Myocyte (in vitro differentiated cells): ENCODE measurements at places on chromosomes 5 and 9. TPM values are rescaled to one million over a fixed set of nuclear protein-coding genes. Genes with fewer than 3 reads are reported as not detected.

- no peak for DNase-seq
Observed at GRCh38 chr9:105243015-105243686, 1.3 kb upstream of the SLC44A1 start.

GRCh38 chr9:109286981-109287380, 33.9 kb downstream of the EPB41L4B start:
- peak; percentile 59 for DNase-seq

- no peak for DNase-seq
Observed at GRCh38 chr9:83405759-83406158, 132.4 kb downstream of the FRMD3 start.

DNA sequence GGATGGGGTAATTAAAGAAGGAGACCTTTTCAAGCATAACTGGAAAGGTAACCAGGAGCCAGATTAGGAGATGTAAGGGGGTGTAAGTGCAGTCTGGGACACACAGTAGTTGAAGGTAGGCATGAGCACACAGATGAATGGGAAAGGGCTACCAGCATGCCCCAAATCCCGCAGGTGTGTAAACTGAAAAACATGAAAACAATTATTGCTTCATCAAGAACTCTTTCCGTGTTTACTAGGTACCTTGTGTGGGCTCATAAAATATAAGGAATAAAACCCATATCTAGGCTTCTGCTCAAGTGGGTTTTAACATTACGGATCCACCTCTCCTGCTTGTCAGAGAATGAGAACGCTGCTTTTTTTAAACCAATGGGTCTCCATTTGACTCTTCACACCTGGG, 1.1 kb downstream of the MAPKAP1 start:
- DNase-seq = no peak

DNA sequence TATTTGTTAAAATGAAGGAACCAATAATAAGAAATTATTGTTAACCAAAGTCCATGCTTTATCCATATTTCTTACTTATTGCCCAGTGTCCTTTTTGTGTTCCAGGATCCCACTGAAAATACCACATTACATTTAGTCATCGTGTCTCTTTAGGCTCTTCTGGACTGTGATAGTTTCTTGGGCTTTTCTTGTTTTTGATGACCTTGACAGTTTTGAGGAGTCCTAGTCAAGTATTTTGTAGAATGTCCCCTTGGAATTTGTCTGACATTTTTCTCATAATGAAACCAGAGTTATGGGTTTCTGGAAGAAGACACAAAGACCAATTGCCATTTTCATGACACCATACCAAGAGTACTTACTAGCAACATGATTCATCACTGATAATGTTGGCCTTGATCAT, 13.6 kb upstream of the COMMD10 start:
- no peak for DNase-seq

GRCh38 chr5:15968993-15969392, 210.6 kb downstream of the MARCHF11 start:
- DNase-seq = peak; percentile 44

DNA sequence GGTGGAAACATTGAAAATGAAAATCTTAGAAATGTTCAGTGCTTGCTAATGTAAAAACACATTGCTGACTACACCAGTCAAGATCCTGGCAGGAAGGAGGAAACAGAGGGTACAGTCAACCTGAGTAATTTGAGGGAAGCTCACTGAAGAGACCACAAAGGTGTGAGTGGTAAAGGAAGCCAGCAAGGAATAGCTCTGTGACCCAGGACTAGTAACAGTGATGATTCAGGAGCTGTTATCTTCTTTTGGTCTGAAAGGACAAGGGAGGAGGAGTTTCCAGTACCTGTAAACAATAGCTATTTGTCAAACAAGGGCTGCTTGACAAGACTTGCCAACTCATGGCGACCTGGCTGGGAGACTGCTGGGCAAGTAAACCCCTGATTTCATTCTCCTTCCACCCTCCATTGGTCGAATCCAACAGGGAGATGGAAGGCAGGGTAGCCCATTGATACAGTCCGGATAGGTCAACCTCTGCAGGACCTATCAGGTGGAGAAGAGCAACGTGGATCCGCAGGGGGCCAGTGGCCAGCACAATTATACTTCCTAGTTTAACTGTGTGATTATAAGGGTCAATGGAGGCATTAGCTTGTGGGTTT, 68.1 kb downstream of the MAMDC2 start:
- no peak for DNase-seq

GRCh38 chr5:69284203-69284602, 48.4 kb downstream of the CCDC125 start:
- no peak for DNase-seq

DNA sequence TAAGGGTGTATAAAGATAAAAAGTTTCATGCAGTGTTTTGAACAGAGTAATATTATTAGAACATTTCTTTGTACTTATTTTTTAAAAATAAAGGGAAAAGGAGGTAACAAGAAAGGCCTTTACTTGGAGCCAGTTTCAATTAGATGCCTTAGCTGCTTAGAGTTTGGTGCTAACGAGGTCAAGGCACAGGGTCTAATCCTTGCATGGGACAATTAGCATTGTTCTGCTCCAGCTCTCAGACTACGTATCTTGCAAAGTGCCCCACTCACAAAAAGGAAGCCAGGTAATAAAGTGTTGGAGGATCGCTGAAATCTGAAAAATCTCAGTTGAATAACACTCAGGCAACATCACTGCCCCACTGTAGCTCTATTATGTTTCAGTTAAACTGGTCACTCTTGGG, 2011.3 kb downstream of the EFNA5 start:
- no peak for DNase-seq

- DNase-seq = peak; percentile 97
Observed at GRCh38 chr5:180785794-180786221, 16.8 kb downstream of the MGAT1 start.

GRCh38 chr5:132595624-132596023, 38.8 kb downstream of the RAD50 start:
- no peak for DNase-seq

DNA sequence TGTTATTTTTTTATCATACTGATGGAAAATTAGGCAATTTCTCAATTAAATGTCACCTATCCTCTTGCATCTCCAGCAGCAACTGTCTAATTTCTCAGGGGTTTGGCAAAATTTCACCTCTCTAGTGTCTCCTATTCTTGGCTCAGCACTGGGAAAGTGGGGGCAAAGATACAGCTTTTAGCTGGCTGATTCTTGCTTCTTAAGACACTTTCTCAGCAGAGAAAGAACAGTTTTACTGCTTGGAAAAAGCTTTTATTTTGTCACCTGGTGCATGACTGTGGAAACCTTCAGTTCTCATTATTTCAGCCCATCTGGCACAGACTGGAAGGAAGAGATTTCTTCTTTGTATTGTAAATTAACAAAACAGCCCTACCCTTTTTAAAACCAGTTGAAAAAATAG, 283.6 kb upstream of the SGCD start:
- DNase-seq = no peak

DNA sequence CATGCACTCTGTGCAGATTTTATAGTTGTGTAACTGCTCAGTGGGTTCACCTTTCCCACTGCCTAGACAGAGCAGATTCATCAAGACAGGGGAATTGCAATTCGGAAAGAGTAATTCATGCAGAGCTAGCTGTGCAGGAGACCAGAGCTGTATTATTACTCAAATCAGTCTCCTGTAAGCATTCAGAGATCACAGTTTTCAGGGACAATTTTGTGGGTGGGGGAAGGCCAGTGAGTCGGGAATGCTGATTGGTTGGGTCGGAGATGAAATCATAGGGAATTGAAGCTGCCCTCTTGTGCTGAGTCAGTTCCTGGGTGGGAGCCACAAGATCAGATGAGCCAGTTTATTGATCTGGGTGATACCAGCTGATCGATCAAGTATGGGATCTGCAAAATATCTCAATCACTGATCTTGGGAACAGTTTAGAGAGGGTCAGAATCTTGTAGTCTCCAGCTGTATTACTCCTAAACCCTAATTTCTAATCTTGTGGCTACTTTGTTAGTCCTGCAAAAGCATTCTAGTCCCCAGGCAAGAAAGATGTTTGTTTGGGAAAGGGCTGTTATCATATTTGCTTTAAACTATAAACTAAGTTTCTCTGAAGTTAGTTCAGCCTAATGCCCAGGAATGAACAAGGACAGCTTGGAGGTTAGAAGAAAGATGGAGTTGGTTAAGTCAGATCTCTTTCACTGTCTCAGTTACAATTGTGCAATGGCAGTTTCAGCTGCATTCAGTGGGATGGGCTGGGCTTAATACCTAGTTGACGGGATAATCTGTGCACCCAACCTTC, 12.7 kb upstream of the SVEP1 start:
- DNase-seq = no peak

- no peak for DNase-seq
Observed at GRCh38 chr9:27426511-27427271, 97.4 kb upstream of the IFNK start.

- no peak for DNase-seq
Observed at GRCh38 chr9:116362493-116362892, 208.9 kb downstream of the PAPPA start.

DNA sequence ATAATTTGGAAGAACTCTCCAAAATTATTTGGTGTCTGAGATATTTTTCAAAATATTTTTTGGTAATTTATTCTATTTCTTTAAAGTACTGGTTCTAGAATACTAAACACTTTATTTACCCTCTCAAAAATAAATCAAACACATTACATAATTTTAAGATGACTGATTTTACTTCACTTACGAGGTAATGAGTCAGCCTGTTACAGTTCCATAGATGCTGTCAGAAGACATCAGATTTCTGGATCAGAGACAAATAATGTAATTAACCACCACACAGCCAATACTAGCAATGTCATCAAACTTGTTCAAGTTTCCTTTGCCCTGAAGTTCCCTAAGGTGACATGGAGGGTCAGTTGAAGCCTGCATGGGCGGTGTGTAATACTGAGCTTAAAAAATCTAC, 106.1 kb upstream of the CDH9 start:
- no peak for DNase-seq

- peak; percentile 71 for DNase-seq
Observed at GRCh38 chr9:128341435-128341849, 1.1 kb downstream of the SLC27A4 start.

DNA sequence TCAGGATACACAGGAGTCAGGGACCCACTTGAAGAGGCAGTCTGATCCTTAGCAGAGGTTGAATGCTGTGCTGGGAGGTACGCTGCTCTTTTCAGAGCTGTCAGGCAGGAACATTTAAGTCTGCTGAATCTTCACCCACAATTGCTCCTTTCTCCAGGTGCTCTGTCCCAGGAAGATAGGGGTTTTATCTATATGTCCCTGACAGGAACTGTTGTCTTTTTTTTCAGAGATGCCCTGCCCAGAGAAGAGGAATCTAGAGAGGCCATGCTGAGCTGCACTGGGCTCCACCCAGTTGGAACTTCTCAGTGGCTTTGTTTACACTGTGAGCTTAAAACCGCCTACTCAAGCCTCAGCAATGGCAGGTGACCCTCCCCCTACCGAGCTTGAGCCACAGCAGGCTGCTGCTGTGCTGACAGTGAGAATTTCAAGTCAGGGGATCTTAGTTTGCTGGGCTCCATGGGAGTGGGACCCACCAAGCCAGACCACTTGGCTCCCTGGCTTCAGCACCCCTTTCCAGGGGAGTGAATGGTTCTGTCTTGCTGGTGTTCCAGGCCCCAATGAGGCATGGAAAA, 169.0 kb downstream of the FBXL17 start:
- no peak for DNase-seq

- no peak for DNase-seq
Observed at GRCh38 chr9:19283072-19283710, 52.7 kb downstream of the DENND4C start.

DNA sequence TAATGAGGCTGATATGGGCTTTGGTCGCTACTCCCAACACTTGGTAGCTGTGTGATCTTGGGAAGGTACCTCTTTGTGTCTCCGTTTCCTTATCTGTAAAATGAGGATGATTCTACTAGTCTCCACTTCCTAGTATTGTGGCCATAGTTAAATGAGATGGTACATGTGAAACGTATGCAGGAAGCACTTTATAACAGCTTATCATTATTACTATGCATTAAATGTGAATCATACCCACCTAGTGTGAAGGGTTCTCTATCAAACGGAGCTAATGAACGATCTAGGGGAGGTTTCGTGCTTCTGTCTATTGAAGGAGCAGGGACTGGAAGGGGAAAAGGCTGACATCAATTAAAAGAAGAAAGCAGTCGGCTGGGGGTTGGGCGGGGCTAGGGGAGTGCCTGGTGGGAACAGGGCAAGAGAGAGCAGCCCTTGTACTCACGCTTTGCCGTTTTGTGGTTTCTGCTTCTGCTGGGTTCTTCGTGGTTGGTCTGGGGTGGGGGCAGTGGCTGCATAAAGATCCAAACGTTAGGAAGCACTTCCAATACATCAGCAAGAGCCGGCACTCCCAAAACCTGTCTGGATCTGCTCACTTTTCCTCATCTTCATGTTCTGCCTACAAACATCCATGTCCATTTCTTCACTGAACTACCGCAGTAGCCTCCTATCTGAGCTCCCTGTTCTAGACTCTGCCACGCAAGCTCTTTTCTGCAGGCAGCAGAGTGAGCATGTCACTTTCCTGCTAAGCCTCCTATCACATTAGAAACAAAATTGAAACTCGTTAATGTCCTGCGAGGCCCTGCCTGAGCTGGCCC, 30.8 kb downstream of the LCP2 start:
- no peak for DNase-seq

DNA sequence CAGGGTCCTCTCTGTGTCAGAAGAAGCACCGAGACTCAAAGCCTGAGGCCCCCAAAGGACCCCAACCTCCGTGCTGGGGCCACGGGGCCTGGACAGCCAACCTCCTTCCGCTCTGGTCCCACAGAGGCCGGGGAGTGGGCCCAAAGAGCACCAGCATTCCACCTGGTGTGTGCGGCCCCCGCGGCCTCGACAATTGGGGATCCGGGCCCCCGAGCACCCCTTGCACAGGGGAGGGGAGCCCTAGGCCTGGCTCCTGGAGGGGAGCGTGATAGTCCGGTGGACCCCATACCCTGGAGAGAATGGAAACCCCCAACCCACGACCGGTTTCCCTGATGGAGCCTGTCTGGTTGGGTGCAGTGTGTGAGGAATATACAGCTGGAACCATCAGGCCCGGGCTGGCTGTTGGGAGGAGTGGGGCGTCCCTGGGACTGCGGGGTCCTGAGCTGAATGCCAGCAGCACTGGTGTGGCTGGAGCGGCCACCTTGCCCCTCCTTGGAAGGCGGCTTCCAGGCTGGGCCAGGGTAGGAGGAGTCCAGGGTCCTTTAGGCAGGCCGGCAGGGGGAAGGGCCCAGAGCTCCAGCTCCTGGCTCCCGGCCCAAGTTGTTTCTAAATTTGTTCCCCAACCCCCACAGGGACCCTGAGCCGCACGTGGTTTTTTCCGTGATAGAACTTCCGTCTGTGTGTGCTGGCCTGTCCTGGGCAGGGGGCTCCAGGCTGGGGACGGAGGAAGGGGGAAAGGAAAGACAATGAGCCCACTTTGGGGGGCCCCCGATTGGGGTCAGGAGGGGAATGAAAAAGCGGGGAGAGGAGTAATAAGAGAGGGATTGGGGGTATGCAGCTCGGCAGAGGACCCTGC, 825 bp upstream of the TOR4A start:
- peak; percentile 71 for DNase-seq

GRCh38 chr5:77560677-77561263, 68.7 kb upstream of the WDR41 start:
- peak; percentile 45 for DNase-seq

DNA sequence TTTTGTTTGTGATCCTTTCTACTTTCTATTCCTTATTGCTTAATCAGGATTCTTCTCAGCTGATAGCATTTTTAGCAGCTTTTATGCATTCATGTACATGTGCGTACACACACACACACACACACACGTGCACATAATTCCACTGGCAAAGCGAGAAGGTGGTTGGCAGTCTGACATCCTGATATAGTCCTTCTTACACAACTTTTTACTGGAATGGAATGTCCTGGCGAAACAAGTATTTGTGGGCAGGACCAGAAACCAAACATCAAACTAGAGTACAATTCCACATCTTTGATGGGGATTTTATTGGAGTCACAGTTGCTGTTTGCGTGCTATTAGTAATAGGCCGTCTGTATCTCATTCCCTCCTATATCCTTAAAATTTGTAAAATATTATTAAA, 356.5 kb downstream of the CCDC171 start:
- DNase-seq = peak; percentile 63

The OCLN gene
- total RNA-seq = 0.10 and 0.40 TPM in 2 replicates
